ENCODE measurements at places on chromosomes 7 and 10. TPM values are rescaled to one million over a fixed set of nuclear protein-coding genes. Genes with fewer than 3 reads are reported as not detected.

- DNase-seq = no peak
Measured at GRCh38 chr7:102310414-102310815, 23.7 kb downstream of the SH2B2 start.

Gene SHH
- total RNA-seq = not detected

DNA sequence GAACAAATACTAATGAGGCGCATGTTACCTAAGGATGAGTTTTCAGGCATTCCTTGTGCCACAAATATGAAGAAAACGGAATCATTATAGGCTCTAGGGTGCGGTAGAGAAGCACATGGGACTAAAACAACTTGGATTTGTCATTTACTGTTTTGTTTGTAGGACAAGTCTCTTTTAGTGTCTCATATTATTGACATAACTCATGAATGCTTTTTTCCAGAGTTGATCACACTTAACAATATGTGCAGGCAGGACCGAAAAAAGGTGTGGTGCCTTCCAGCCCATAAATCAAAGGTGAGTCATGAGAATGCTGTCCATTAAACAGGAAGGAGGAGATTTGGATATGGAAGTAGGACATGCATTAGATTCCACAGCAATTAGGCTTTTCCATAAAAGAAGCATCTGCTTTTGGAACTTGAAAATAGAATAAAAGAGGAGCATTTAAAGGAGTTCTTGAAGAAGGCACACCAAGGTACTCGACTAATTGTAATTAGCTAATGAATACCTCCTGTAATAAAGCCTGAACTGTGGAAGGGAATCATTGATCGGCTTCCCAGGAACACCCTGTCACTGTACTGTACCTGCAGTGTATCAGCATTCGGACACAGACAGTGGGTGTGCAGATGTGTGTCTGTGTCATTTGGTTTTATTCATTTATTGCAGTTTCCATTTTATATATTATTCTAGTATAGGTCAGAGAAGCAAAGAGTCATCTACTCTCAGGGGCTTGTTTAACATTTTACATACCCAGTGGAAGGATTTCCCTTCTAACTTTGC, 119.7 kb upstream of the KLF14 start:
- DNase-seq = no peak

Gene RNF32
- total RNA-seq = 0.72 TPM

DNA sequence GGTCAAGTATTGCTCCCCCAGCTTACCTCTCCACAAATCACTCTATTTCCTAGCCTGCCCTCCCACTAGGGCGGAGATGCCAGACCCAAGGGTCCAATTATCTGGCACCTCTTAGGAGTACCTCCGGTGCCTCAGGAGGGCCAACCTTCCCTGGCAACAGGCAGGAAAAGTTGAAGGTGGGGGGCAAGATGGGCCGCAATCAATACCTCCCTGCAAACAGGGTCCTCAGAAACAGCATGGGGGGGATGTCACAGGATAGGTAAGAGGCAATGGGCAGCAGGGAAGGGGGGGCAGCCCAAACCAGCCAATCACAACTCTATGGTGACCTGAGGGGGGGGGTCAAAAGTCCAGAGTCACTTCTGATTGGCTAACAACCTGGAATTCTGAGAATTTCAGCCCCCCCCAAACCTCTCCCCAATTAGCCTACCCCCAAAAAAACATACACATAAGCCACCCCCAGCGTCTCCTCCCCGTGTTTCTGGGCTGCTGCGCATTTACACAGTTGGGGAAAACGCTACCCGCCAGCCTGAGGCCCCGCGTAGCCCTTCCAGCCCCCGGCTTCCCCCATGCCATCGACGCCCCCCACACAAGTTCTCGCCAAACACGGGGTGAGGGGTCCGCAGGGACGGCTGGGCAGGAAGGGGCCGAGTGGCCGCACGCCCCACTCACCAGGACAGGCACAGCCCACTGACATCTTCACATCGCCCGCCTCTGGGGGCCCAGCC, 589 bp downstream of the LDB1 start:
- DNase-seq = peak; percentile 34

Gene ARHGAP22
- total RNA-seq = 13.3 TPM

Gene ELN
- total RNA-seq = 61.2 TPM

DNA sequence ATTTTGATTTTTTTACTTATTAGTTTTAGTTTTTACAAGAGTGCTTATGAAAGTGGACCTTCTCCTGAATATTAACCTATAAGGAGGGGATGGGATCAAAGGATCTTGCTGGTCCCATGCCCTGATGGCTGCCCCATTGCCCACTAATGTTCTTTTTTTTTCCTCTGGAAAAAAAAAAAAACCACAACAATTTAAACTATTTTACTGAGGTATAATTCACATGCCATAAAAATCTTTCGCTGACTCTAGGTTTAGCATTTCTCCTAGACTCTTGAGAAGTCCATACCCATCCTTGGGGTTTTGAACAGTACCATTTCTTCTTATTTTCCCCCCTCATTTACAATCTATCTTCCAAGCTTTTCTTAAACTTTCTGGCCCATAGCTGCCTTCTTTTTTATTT, 481.8 kb downstream of the TFEC start:
- no peak for DNase-seq

Gene BAIAP2L1
- total RNA-seq = 2.5 TPM

- DNase-seq = no peak
Measured at GRCh38 chr10:33333260-33334101, 986 bp downstream of the NRP1 start.

GRCh38 chr10:89032141-89032891, 41.7 kb downstream of the FAS start:
- DNase-seq = peak; percentile 42

Gene C10orf143
- 1.3 TPM for total RNA-seq

DNA sequence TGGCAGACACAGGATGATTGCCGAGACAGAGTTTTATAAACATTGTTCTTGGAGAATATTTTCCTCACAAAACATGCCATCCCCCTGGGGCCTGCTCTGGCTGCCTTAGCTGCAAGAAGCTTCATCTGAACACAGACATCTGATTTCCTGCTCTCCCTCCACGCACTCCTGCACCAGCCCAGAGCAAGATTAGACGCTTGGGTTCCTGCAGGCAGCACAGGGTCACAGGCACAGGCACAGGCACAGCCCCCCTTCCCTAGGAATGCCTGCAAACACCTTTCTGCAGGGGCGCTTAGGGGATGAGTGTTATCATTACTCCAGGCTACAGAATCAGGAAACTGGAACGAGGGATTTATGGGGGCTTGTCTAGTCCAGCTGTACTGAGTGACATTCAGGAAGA, 450.3 kb downstream of the GRID1 start:
- DNase-seq = no peak

DNA sequence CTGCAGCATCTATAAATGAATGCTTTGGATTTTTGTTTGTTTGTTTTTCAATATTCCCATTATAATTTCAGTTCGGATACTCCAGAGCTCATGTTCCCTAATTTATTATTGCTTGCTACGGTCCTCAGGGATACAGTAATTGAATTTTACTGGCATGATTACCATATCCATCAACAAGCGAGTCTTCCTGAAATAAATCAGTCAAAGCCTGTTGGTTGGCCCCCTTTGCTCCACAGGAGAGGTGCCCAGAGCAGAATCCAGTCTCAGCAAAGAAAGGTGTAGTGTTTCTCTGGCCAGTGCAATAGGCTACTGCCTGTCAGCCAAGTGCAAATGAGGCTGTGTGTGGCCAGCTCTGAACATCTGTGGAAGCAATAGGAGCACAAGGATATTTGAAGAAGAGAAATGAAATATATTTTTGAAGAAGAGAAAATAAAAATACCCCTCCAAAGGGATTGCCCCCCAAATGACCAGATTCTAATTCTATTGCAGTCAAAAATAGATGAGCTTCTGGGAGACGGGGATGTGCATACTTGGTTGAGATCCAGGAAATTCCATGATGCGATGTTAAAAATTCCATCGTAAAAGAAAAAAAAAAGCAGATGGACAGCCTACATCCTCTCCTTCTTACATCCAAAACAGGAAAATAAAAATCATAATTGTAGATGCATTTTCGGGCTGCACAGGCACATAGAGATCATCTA, 18.1 kb downstream of the TRIL start:
- no peak for DNase-seq

DNA sequence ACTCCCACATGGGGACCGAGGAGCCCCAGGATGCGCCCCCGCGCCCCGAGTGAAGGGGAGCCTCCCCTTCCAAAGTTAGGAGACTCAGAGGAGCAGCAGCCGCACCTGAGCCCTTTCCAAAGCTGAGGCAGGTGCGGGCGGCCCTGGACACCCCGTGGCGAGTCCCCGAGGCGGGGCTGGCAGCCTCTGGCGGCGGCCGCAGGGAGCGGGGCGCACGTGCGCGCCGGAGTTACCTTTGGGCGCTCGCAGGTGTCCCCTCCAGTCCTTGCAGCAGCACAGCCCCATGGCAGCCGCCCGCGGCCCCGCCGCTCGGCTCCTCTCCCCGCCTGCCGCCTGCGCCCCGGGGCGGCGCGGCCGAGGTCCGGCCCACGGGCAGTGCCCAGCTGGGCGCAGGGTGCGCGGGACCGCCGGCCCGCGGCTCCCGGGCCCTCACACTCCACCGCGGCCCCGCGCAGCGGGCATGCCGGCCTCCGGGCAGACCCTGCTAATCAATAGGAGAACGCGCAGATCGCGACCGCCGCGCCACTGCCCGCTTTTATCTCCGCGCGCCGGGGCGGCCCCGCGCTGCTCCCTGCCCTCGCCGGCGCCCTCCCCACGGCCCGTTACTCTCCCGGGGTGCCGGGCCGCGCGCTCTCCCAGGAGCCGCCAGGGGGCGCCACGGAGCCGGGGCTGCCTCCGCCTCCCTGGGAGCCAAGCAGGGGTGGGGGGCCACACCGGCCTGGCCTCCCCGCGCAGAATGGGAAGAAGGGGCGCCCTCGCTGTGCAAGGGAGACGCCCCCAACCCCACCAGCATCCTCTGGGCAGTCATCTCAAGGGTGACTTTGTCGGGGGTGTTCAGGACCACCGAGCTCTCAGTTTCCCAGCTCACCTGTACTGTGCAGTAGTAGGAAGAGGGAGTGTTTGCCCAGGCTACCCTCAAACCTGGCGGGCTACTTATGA, 80.8 kb downstream of the ARHGAP22 start:
- no peak for DNase-seq

Gene GPR37
- 0.79 TPM for total RNA-seq

DNA sequence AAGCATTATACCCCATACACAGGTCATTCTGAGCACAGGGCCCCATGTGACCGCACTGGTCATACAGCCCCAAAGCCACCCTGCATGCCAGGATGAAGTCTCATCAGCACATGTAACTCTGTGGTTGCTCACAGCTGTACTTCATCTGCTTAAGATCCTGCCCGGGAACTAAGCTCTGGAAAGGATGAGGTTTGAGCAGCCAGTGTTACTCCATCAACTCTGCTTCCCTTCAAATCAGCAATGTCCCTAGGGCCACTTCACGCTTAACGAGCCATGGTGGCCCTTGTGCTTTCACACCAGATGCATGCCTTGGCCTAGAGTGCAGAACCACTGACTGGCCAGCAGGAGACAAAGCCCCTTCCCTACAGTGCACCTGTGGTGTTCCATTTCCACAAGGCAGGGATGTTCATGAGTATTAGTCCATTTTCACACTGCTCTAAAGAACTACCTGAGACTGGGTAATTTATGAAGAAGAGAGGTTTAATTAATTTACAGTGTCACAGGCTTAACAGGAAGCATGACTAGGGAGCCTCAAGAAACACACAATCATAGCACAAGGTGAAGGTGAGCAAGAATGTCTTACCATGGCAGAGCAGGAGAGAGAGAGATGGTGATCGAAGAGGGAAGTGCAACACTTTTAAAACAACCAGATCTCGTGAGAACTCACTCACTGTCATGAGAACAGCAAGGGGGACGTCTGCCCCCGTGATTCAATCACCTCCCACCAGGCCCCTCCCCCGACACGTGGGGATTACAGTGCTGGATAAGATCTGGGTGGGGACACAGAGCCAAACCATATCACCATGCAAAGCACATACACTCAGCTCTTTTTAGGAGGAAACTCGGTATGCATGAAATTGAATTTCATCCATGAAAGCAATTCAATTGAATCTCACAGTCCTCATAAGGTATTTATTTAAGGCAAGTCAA, 149.0 kb upstream of the CDCA7L start:
- no peak for DNase-seq

Gene CALN1
- total RNA-seq = not detected

- DNase-seq = no peak
Measured at GRCh38 chr7:132412435-132412834, 163.8 kb downstream of the PLXNA4 start.

Gene IL15RA
- total RNA-seq = 20.2 TPM

- DNase-seq = no peak
Measured at GRCh38 chr10:31927884-31928548, 615 bp downstream of the ARHGAP12 start.

- DNase-seq = no peak
Measured at GRCh38 chr10:7409732-7410168, 1.1 kb downstream of the SFMBT2 start.

DNA sequence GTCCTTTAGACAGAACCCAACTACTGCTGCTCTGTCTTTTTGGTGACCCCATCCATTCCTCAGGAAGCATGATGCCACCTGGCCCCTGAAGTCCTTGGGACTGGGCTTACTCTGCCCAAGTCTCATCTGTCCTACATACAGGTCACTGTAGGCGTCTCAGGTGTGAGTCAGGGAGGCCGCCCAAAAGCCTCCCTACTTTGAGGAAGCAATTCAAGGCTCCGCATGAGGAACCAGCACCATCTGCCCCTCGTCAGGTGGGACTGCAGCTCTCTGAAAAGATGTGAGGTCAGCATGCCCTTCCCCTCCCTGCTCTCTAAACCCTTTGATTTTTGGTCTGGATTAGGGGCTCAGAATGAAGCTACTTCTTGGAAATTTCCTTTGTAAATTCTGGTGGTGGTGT, 354.8 kb downstream of the CXCL12 start:
- no peak for DNase-seq

Gene CRHR2
- total RNA-seq = not detected

DNA sequence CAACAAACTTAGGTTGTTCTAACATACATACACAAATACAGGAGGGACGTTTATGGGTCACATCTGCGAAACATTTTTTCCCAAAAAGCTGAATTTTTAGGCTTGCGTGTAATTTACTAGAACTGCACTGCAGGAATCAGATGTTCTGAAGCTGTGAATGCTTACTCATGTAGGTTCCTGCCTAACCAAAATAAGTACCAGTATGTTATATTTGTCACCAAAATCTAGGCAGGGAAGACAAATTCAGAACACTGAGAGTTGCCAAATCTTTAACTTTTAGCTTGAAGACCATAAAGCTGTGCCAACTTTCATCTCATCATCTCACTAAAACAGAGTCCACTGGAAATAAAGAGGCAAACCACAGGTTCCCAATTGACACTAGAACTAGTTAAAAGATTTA, 5.7 kb downstream of the UBE2H start:
- no peak for DNase-seq

Gene UNC5B
- total RNA-seq = 3.4 TPM

- no peak for DNase-seq
Measured at GRCh38 chr10:27624941-27625340, 120.7 kb downstream of the MKX start.

DNA sequence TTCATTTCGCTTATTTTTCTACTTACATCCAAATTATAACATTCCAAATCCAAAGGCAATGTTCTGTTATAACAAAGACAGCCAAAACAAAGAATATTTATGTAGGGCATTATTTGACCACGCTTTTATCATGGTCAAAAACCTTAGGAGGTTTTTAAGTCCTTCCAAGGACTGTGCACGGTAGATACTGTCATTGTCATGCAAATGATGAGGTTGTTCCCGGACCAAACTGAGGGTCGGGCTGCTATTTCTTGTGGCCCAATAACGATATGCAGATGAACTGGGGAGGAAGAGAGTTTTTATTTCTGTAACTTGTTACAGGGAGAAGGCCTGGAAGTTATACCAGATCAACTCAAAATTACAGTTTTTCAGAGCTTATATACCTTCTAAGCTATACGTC, 56.6 kb upstream of the STEAP4 start:
- no peak for DNase-seq

- DNase-seq = no peak
Measured at GRCh38 chr7:157412021-157412443, 75.2 kb downstream of the DNAJB6 start.
